ENCODE measurements at places on chromosomes 12 and 14. TPM values are rescaled to one million over a fixed set of nuclear protein-coding genes. Genes with fewer than 3 reads are reported as not detected.

GRCh38 chr12:67649570-67650387, 1.2 kb downstream of the DYRK2 start:
- DNase-seq, result no peak

GRCh38 chr12:59173695-59174094, 253.4 kb upstream of the LRIG3 start:
- DNase-seq, result no peak

The TMEM229B gene
- 0.57 TPM for polyA plus RNA-seq

DNA sequence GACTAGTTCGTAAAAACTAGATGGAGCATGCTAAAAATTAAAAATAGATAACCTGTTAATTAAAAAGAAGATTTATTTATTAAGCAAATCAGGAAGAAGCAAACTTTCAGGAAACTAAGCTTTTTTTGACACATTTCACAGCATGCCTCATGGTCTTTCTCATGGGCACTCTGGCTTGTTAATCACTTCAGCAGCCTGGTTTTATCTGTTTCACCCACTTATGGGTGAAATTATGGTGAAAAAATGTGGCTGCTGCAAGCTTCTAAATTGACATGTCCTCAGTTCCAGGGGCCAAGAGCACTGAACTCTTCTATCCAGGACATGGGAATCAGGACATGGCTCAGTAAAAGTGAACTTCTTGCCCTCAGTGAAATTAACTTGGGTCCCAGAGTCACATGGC, 468.6 kb upstream of the SYT1 start:
- peak; percentile 45 for DNase-seq

The NXPH4 gene
- polyA plus RNA-seq, result 0.52 TPM

The CELA1 gene
- not detected for polyA plus RNA-seq

GRCh38 chr12:122116707-122117535, 38.4 kb downstream of the MLXIP start:
- DNase-seq, result no peak
